ENCODE measurements at places on chromosomes 5 and 9. TPM values are rescaled to one million over a fixed set of nuclear protein-coding genes. Genes with fewer than 3 reads are reported as not detected.

Gene ROPN1L
- 0.08 TPM for polyA plus RNA-seq

Gene CXCL14
- polyA plus RNA-seq: not detected

Gene SURF6
- polyA plus RNA-seq: 5.9 TPM

Gene ANKRD18B
- polyA plus RNA-seq: 0.57 TPM

Gene HK3
- not detected for polyA plus RNA-seq

Gene INSL6
- polyA plus RNA-seq: not detected

Gene FGF18
- polyA plus RNA-seq: not detected

Gene GADD45G
- polyA plus RNA-seq: not detected

Gene CD72
- polyA plus RNA-seq: 1.1 TPM

Gene ANKRD20A1
- not detected for polyA plus RNA-seq

Gene PGM5
- polyA plus RNA-seq: not detected

Gene GFI1B
- polyA plus RNA-seq: 0.15 TPM

Gene SPINK6
- not detected for polyA plus RNA-seq

Gene SECISBP2
- 38.0 TPM for polyA plus RNA-seq

Gene OTULINL
- 0.04 TPM for polyA plus RNA-seq

Gene SLC36A3
- not detected for polyA plus RNA-seq

Gene OR1Q1
- polyA plus RNA-seq: 0.07 TPM

Gene PCDHA4
- polyA plus RNA-seq: not detected

Gene PFN3
- not detected for polyA plus RNA-seq

Gene PAEP
- 10.8 TPM for polyA plus RNA-seq

Gene CORO2A
- polyA plus RNA-seq: 12.9 TPM

Gene SLC45A2
- 0.24 TPM for polyA plus RNA-seq

Gene MROH2B
- not detected for polyA plus RNA-seq

Gene ZNF189
- polyA plus RNA-seq: 7.9 TPM

Gene CCDC127
- 2.9 TPM for polyA plus RNA-seq

Gene PLPP7
- polyA plus RNA-seq: 0.33 TPM

Gene HAVCR1
- polyA plus RNA-seq: 12.3 TPM

Gene C9orf153
- polyA plus RNA-seq: 0.25 TPM

Gene SLC6A7
- not detected for polyA plus RNA-seq

Gene FAM200C
- polyA plus RNA-seq: 3.2 TPM

Gene CBY3
- polyA plus RNA-seq: not detected

Gene STING1
- polyA plus RNA-seq: 5.1 TPM

Gene NR2F1-AS1
- polyA plus RNA-seq: 2.8 TPM

Gene LRRC19
- polyA plus RNA-seq: not detected

Gene PRR16
- not detected for polyA plus RNA-seq
